Cardiac muscle cell (in vitro differentiated cells and primary cell): ENCODE measurements at places on chromosomes 2 and 18. TPM values are rescaled to one million over a fixed set of nuclear protein-coding genes. Genes with fewer than 3 reads are reported as not detected.

The CCDC102B gene
- 8.2 and 13.0 TPM in 2 replicates for total RNA-seq

The ALLC gene
- total RNA-seq = not detected in 2 replicates

The FBXO15 gene
- 1.3 and 3.5 TPM in 2 replicates for total RNA-seq

The C2orf80 gene
- not detected in 2 replicates for total RNA-seq

The EMILIN2 gene
- 75.9 and 134 TPM in 2 replicates for total RNA-seq

The TOGARAM2 gene
- total RNA-seq = under 0.01 and 0.03 TPM in 2 replicates

The COLEC12 gene
- total RNA-seq = 57.5 and 61.1 TPM in 2 replicates

The CYP27A1 gene
- 63.1 and 106 TPM in 2 replicates for total RNA-seq

The NGEF gene
- total RNA-seq = 2.1 and 2.9 TPM in 2 replicates

The ADGRF3 gene
- total RNA-seq = 0.11 and 0.12 TPM in 2 replicates

The NCOA1 gene
- 6.7 and 7.9 TPM in 2 replicates for total RNA-seq

The MMADHC gene
- total RNA-seq = 38.5 and 62.5 TPM in 2 replicates

The SNTG2 gene
- 0.56 and 0.66 TPM in 2 replicates for total RNA-seq

The CCDC68 gene
- 0.28 and 1.3 TPM in 2 replicates for total RNA-seq

The ANO7 gene
- total RNA-seq = 2.7 and 2.8 TPM in 2 replicates

The NPC1 gene
- 22.4 and 25.9 TPM in 2 replicates for total RNA-seq

DNA sequence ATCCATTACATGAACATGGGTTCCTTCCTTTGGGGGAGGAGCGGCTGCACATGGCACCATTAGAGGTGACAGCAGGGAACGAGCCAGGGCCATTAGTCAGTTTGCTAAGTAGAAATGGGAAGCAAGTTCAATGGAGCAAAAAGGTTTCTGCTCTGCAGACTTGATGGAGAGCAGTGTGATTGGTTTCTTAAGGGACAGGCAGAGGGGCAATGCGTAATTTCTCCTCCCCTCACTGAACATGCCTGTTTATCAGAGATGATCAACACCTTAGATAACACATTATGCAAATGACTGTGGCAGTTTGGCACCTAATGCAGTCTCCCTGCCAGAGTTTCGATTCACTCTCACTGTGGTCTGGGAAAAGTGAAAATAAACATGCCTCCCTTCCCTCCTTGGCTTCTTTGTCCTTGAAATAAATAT, 414.5 kb downstream of the STK39 start:
- no peaks in the 10 kb centered on the region for H3K4me1 ChIP-seq
- DNase-seq = no peak
- no peak overlapping the region for H3K4me3 ChIP-seq
- H3K27ac ChIP-seq = no peak overlapping the region
- no peaks in the 10 kb centered on the region for H3K36me3 ChIP-seq
- no peaks in the 10 kb centered on the region for H3K27me3 ChIP-seq

GRCh38 chr18:37309861-37310260, 255.7 kb downstream of the CELF4 start:
- H3K4me3 ChIP-seq = no peak overlapping the region
- no peaks in the 10 kb centered on the region for H3K36me3 ChIP-seq
- no peaks in the 10 kb centered on the region for H3K27me3 ChIP-seq
- no peaks in the 10 kb centered on the region for H3K4me1 ChIP-seq
- DNase-seq = no peak
- no peak overlapping the region for H3K27ac ChIP-seq

GRCh38 chr2:198253995-198254394, 449.6 kb downstream of the PLCL1 start:
- H3K36me3 ChIP-seq = no peaks in the 10 kb centered on the region
- no peak for DNase-seq
- peaks cover 7% of the 10 kb centered on the region for H3K27me3 ChIP-seq
- H3K4me3 ChIP-seq = no peak overlapping the region
- peaks cover 6% of the 10 kb centered on the region for H3K4me1 ChIP-seq

- no peak overlapping the region for H3K27ac ChIP-seq
- H3K36me3 ChIP-seq = no peaks in the 10 kb centered on the region
- no peak for DNase-seq
Observed at GRCh38 chr2:124186801-124187200, 161.7 kb downstream of the CNTNAP5 start.

GRCh38 chr2:88019985-88020384, 3.6 kb upstream of the RNU2-63P start:
- no peak for DNase-seq
- no peak overlapping the region for H3K27ac ChIP-seq
- no peaks in the 10 kb centered on the region for H3K27me3 ChIP-seq
- no peaks in the 10 kb centered on the region for H3K36me3 ChIP-seq
- no peaks in the 10 kb centered on the region for H3K4me1 ChIP-seq
- H3K4me3 ChIP-seq = no peak overlapping the region

DNA sequence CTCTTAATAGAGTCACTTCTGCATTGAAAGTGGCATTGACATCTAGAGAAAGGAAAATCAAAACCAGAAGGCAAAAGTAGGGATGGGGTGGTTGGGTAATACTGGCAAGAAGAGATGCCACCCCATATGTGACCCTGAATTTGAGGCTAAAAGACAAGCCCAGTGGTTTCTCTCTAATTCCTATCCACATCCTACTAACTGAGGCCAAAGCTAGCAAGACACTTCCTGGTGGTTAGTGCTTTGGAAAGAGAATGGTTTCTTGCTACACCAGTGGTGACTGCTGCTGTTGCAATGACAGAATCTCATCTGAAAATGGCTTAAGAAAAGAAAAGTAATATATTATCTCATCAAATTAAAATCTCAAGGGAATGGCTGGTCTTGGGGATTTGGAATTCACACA, 640.6 kb downstream of the EPHA4 start:
- no peak overlapping the region for H3K27ac ChIP-seq
- DNase-seq = no peak
- H3K4me1 ChIP-seq = peaks cover 1% of the 10 kb centered on the region
- H3K36me3 ChIP-seq = no peaks in the 10 kb centered on the region
- no peak overlapping the region for H3K4me3 ChIP-seq

- H3K4me3 ChIP-seq = no peak overlapping the region
- H3K27me3 ChIP-seq = no peaks in the 10 kb centered on the region
- peak; percentile 2 for DNase-seq
- H3K36me3 ChIP-seq = no peaks in the 10 kb centered on the region
- peaks cover 9% of the 10 kb centered on the region for H3K4me1 ChIP-seq
Observed at GRCh38 chr2:150981826-150982225, 279.8 kb downstream of the RBM43 start.

DNA sequence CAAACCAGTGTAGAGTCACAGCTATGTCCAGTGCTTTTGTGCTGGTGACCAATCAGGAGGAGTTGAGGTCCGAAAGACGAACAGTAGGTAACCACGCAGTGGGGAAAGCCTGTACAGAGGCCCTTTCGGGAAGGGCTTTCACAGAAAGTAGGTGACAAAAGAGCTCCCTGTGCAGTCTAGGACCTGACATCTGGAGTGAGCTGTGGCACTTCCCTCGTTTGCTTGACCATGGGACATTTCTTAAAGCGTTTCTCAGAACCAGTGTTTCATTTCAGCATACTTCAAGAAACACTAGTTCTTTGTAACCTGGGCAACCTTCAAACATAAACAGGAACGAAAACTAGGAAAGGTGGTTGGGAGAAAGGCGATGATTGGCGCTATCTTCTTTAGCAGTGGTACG, 55.7 kb upstream of the ITM2C start:
- H3K27me3 ChIP-seq = no peaks in the 10 kb centered on the region
- no peak overlapping the region for H3K27ac ChIP-seq
- peaks cover 15% of the 10 kb centered on the region for H3K36me3 ChIP-seq
- no peak for DNase-seq
- H3K4me3 ChIP-seq = no peak overlapping the region

GRCh38 chr2:88530081-88530480, 77.6 kb upstream of the FOXI3 start:
- no peak for DNase-seq
- H3K4me3 ChIP-seq = no peak overlapping the region
- no peaks in the 10 kb centered on the region for H3K4me1 ChIP-seq
- H3K27ac ChIP-seq = no peak overlapping the region
- H3K36me3 ChIP-seq = no peaks in the 10 kb centered on the region

DNA sequence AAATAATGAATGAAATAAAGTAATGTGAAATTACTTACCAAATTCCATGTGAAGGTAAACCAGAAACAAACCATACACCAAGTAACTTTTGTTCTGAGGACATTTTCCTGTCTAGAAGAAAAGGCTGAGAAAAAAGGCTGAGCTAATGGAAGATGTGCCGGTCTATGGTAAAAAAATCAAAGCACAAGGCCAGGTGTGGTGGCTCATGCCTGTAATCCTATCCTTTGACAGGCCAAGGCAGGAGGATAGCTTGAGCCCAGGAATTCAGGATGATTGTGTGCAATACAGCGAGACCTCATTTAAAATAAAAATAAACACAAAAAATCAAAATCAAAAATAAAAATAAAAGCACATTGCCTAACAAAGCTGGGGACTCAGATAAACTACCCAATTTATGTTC, 6.7 kb downstream of the ORC4 start:
- DNase-seq = no peak
- no peaks in the 10 kb centered on the region for H3K36me3 ChIP-seq
- peaks cover 11% of the 10 kb centered on the region for H3K4me1 ChIP-seq
- no peaks in the 10 kb centered on the region for H3K27me3 ChIP-seq
- H3K27ac ChIP-seq = no peak overlapping the region

DNA sequence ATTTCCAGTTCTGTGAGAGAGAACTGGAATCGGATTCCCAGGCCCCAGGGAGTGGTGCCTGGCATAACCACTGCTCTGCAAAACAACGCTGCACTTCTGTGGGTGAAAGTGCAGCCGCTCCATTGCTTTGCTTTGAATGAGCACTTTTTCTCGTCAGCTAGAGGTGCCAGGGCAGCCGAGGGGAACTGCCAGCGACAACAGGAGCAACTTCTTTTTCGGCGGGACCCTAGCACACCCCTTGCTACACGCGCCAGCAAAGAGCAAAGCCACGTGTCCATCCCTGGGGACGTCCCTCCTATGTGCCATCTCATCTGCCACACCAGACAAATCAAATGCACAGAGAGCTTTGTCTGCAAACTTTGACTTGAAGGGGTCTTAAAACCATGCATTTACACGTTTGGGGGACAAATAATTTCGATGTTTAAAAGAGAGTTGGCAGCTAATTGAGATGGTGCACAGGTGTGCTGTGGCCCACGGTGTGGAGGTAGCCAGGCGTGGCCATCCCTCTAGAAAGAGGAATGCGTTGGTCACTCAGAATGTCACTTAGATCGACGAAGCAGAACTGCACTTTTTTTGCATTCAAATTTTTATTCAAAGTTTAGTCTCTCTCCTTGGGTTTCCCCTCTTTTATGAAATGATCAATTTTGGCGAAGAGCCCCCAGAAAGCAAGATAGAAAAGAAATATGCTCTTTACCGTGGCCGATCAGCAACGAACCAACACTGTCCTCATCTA, 151.8 kb downstream of the MBP start:
- H3K36me3 ChIP-seq = no peaks in the 10 kb centered on the region
- H3K4me1 ChIP-seq = no peaks in the 10 kb centered on the region
- H3K4me3 ChIP-seq = no peak overlapping the region
- H3K27me3 ChIP-seq = no peaks in the 10 kb centered on the region
- no peak overlapping the region for H3K27ac ChIP-seq

- H3K4me3 ChIP-seq = no peak overlapping the region
- peaks cover 6% of the 10 kb centered on the region for H3K4me1 ChIP-seq
- H3K27ac ChIP-seq = no peak overlapping the region
- H3K36me3 ChIP-seq = no peaks in the 10 kb centered on the region
Observed at GRCh38 chr2:134301099-134301927, 47.4 kb downstream of the MGAT5 start.

DNA sequence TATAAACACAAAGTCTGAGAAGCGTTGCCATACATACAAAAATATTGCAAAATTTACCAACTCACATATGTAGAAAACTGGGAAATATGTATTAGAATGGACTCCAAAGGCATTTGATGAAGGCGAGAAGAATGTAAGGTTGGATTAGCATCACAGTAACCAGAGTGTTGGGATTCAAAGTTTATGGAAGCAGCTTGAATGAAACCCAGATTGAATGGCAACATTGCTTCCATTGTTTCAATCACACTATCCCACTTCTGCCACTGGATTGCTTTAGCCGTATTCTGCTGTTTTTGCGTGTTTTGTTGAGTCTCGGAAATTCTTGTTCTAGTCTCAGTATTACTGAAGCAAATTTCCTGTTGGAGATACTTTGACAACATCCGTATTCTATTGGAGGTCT, 609.0 kb upstream of the LRATD1 start:
- no peak overlapping the region for H3K27ac ChIP-seq
- no peaks in the 10 kb centered on the region for H3K4me1 ChIP-seq
- no peak overlapping the region for H3K4me3 ChIP-seq
- no peaks in the 10 kb centered on the region for H3K27me3 ChIP-seq
- H3K36me3 ChIP-seq = no peaks in the 10 kb centered on the region
- no peak for DNase-seq

GRCh38 chr2:10238396-10238795, 64.3 kb upstream of the HPCAL1 start:
- no peak for DNase-seq
- no peaks in the 10 kb centered on the region for H3K4me1 ChIP-seq
- no peaks in the 10 kb centered on the region for H3K36me3 ChIP-seq
- H3K4me3 ChIP-seq = no peak overlapping the region
- no peak overlapping the region for H3K27ac ChIP-seq
- no peaks in the 10 kb centered on the region for H3K27me3 ChIP-seq

GRCh38 chr2:8355102-8355859, 326.6 kb upstream of the ID2 start:
- no peak overlapping the region for H3K4me3 ChIP-seq
- H3K27ac ChIP-seq = no peak overlapping the region
- H3K27me3 ChIP-seq = no peaks in the 10 kb centered on the region

DNA sequence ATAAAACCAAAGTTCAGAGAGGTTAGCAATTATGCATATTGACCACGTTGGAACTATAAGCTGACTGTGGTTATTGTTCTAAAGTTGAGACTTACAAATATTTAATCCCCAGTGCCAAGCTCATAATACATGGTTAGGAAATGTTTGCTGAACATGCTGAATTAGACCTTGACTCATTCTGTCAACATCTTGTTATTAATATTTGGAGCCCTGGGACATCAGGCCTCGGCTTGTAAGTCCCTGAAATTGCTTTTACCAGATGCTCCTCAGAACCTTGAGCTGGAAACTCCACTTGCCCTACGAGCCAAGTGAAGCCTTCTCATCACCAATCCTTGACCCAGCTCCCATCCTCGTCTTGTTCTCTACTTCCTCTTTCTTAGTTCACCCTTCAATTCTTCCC, 21.2 kb downstream of the DYNAP start:
- peaks cover 1% of the 10 kb centered on the region for H3K4me1 ChIP-seq
- H3K27me3 ChIP-seq = no peaks in the 10 kb centered on the region
- H3K27ac ChIP-seq = no peak overlapping the region

DNA sequence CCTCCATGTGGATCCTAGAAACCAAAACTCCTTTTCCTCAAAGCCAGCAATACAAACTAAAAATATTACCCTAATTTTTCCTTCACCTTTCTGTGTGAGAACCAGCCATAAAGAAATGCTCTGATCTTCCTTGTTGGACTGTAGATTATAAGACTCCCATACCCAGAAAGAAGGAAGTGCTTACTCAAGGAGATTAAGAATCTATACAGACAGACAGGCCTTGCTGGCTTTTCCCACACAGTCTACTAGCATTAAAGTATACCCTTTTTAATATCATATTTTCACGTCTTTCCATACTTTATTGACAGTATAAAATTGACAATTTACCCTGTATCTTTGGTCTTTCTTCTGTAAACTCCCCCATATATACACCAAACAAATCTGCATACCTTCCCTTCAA, 139.0 kb downstream of the GULP1 start:
- H3K27me3 ChIP-seq = no peaks in the 10 kb centered on the region
- H3K4me1 ChIP-seq = peaks cover 5% of the 10 kb centered on the region
- H3K4me3 ChIP-seq = no peak overlapping the region
